ENCODE measurements at places on chromosomes 6 and 20.
A peak's percentile ranks its signal among the peaks of the same experiment; 100 is the strongest.

- DNase-seq: no peak
Measured at GRCh38 chr6:44179072-44179536, 20.5 kb downstream of the CAPN11 start.

DNA sequence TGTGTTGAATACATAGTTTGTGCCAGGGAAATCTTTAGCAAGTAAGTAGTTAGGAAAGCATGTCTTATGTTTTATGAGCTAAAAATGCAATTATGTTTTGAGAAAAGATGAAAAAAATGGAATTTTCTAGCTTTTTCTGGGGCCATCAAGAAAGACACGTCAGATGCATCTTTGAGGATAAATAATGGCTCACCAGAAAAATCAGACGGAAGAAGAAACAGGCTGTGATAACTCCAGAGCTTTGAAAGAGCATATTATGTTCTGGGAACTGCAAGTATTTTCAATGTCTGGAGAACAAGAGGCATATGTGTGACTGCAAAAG lies 173.7 kb downstream of the CLVS2 start:
- DNase-seq: no peak

GRCh38 chr6:110329348-110329713 lies 28.8 kb downstream of the METTL24 start:
- DNase-seq: no peak

GRCh38 chr20:1902188-1902587 lies 7.0 kb downstream of the SIRPA start:
- DNase-seq: no peak

- no peak for DNase-seq
Measured at GRCh38 chr20:58228103-58228483, 360 bp downstream of the ANKRD60 start.

GRCh38 chr20:12775041-12775440 lies 233.7 kb upstream of the SPTLC3 start:
- no peak for DNase-seq

DNA sequence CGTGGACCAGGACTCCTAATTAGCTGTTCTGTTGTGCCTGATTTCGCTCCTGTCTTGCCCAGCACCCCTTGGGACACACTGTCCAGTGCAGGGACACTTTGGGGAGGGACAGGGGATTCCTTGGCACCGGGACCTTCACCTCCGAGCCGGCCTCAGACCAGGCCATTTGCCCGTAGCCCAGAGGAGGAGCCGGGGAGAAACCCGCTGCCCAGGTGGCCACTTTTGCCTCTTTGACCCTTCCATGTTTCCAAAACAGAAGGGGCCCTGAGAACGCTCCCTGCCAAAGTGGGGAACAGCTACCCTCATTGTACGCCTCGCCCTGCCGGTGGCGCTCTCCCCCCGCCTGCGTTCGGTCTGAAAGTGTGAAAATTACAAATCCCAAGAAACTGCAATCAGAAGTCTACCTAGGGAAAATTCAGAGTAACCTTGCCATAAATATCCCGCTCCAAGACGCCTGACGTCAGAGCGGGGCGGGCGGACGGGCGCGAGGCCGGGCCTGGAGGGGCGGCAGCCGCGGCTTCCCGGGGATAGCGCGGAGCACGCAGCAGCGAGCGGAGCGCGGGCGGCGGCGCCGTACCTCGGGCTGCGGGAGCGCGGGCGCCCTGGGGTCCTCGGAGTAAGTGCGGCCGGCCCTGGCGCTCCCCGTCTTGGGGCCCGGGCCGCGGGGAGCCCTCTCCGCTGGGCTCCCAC lies at the start of gene DAAM2:
Gene DAAM2 (plus strand): TSS at position 527 of the 690 bp plus-strand sequence. CDS start 63,927 bp downstream, outside the sequence.
- no peak for DNase-seq

GRCh38 chr6:83808926-83809325 lies 44.2 kb upstream of the RIPPLY2 start:
- DNase-seq: no peak

GRCh38 chr6:139146317-139146726 lies 11.4 kb downstream of the HECA start:
- DNase-seq: no peak

GRCh38 chr6:156280065-156280464 lies 497.1 kb upstream of the ARID1B start:
- DNase-seq: peak; percentile 99

DNA sequence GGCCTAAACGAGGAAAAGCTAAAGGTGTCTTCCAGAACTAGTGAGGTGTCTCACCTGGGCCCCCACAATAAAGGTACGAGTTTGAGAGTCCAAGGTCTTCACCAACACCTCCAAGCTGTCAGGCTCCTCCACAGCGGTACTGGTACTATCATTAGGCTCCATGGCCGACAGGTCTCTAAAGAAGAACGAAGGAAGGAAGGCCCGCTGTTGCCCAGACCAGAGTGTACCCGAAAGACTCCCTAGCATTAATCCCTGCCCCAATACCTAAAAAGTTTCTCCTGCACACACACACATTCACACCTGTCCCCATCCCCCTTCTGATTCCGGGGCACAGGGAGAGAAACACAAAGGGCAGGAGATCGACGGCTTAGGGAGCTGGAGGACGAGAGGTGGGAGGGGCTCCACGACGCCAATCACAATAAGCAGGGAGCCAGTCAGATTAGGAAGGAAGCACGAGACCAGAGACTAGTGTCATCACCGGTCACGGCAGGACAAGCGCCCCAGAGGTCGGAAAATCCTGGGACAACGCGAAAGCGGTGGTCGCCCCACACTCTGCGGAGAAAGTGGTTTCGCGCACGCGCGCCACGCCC lies 764 bp downstream of the BAG6 start:
- no peak for DNase-seq

DNA sequence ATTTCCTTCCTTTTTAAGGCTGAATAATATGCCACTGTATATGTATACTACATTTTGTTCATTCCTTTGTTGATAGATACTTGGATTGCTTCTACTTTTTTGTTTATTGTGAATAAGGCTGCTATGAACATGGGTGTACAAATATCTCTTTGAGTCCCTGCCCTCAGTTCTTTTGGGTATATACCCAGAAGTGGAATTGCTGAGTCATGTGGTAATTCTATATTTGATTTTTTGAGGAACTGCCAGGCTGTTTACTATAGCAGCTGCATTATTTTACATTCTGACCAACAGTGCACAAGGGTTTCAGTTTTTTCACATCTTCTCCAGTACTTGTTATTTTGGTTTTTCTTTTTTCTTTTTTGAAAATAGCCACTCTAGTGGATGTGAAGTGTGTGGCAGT lies 34.1 kb downstream of the CDS2 start:
- DNase-seq: no peak

DNA sequence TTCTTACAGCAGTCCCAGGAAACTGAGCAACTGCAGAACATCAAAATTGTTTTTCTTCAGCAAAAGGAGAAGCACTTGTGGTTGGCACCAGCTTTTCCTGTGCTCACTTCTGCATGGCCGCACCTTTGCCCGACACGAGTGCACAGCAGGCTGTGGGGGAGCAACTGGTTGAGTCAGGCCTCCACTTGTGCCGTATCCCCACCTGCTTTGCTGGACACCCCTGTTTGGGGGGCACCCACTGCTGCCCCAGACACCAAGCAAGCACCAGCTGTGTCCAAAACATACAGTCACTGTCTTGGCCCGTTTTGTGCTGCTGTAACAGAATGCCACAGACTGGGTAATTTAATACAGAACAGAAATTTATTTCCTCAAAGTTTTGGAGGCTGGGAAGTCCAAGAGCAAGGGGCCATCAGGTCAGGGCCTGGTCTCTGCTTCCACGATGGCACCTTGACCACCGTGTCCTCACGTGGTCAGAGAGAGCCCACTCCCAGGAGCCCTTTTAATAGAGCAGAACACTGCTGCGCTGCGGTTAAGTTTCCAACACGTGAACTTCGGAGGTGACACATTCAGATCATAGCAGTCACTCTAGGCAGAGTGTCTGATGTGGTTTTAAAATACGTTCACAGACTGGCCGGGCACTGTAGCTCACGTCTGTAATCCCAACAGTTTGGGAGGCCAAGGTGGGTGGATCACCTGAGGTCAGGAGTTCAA lies 8.7 kb upstream of the GMEB2 start:
- peak; percentile 61 for DNase-seq

GRCh38 chr6:44104481-44105021 lies 22.7 kb downstream of the MRPL14 start:
- DNase-seq: no peak

- DNase-seq: no peak
Measured at GRCh38 chr6:163986313-163986712, 571.8 kb downstream of the QKI start.
